ENCODE measurements at places on chromosomes 16 and 17.

- DNase-seq, result peak; percentile 20
Observed at GRCh38 chr16:10181196-10182162, 749 bp downstream of the GRIN2A start.

DNA sequence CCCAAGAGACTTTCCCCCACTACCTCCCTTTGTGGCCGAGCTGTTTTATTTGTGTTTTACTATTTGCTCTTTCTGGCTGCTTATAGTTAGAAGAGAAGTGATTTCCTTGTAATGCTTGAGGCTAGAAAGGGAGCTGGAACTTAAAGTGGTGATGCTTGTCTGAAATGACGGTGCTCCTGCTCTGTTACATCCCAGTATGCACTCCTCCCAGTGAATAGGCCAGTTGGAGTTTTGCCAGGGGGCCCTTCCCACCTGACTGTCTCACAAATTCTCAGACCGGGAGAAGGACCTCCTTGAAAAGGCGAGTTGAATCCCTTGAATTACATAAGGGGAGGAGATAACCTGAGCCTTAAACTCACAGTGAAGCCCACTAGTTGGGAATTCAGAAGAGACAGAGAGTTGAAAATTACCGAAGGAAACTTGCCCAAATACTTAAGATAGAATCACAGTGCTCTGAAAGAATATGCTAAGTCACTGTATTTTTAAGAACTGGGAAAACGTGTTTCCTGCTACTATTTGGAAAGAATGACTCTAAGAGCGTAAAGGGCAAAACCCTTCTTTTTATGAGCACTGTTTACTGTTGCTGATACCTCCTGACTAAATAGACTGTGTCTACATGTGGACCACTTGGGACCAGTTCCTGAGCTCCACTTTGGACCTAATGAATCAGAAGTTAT, 84.7 kb upstream of the CLEC3A start:
- no peak for DNase-seq

DNA sequence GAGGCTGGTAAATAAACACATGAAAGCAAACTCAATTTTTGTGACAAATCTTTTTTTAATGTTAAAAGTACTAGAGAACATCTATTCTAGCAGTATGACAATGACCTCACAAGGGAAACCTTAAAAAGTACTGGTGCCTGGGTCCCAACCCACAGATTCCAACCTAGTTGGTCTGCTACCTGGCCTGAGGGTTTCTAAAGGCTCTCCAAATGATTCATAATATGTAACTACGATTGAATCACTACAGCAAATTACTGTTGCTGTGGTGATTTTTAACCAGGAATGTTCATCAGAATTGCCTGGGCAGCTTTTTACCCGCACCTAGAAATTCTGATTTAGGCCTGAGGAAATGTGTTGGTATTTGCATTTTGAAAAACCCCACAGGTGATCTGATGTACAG, 26.1 kb downstream of the CDR2 start:
- DNase-seq, result peak; percentile 90

DNA sequence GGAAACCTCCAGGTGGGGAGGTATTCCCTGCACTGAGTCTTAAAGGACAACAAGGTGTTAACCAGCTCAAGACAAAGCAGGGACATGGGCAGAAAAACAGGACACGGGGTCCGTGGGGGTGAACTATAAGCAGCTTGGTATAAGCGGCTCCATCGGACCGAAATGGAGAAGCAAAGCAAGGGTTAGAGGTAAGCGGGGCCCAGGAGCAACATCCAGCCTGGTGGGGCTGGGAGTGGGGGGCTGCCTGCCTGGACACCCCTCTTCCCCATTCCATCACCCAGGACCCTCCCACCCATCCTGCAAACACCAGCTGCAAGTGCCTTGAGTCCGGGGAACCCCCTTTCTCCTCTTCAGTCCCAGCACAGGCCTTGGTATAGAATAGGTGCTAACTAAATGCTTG, 29.5 kb downstream of the MYH11 start:
- no peak for DNase-seq

DNA sequence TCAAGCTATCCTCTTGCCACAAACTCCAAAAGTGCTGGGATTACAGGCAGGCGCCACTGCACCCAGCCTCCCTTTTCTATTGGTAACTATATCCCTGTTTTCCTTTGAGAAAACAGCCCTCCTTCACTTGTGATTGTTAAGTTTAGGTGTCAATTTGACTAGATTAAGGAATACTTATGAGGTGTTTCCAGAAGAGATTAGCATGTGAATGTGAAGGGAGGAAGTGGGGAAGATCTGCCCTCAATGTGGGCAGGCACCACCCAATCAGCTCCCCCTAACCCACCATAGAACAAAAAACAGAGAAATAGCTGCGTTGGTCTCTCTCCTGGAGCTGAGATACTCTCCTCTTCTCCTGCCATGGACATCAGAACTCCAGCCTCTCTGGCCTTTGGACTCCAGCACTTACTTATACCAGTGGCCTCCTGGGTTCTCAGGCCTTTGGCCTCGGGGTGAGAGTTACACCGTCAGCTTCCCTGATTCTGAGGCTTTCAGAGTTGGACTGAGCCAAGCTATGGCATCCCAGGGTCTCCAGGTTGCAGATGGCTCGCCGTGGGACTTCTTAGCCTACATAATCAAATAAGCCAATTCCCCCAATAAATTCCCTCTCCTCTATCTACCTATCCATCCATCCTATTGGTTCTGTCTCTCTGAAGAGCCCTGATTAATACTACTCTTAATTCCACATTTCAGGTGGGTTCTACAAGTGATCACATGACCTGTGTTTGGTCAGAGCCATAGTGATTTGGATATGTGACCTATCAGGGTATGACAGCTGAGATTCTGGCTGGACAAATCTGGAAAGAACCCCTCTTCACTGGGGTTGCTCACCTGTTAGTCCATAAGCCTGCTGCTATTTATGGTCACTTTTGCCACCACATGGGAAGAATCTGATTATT, 12.0 kb upstream of the STAT3 start:
- no peak for DNase-seq

DNA sequence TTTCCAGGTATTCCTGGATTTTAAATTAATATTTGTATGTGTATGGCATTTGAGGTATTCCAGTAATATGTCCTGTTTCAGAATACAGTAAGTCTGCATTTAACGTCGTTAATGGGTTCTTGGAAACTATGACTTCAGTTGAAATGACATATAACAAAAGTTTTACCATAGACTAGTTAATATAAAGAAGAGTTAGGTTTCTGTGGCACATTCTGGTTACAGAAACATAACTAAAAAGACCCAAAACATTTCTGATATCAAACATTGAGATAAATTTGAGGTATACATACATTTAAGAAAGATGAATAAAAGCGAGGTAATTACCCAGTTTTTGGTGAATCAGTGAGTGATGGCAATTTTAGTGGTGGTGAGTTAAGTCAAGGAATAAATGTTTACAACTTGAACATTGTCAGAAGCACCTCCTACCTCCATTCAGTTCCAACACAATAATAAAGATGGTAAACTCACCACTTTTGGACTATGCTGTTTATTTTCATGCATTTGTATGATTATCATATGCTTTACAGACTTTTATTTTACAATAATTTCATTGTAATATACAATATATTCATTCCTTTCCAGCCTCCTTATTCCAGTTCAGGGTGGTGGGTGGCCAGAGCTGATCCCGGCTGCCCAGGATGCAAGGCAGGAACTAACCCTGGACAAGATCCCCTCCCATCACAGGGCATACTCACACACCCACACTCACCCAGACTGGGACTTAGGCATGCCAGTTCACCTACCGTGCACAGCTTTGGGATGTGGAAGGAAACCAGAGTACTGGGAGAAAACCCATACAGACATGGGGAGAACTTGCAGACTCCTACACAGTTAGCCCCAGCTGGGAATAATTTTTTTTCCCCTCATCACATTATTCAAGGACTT, 9.7 kb downstream of the LUC7L3 start:
- no peak for DNase-seq

DNA sequence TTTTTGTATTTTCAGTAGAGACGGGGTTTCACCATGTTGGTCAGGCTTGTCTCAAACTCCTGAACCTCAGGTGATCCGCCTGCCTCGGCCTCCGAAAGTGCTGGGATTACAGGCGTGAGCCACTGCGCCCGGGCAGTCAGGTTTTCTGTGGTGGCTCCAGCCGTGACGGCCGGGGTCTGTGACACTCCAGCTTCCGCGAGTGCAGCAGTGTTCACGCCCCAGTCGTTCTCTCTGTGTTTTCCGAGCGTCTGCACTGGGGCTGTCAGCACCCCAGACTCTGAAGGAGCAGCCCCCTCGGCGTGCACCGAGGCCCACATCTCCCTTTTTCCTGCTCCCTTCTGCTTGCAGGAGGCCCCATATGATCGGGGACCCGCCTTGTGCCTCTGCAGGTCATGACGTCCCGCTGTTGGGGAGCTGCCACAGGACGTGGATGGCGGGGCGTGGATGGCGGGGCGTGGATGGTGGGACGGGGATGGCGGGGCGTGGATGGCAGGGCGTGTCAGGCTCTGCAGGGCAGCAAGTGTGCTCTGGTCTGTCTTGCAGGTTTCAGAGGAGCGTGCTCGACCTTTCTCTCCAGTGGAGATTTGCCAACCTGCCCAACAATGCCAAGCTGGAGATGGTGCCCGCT, 5.7 kb downstream of the ASPSCR1 start:
- no peak for DNase-seq

DNA sequence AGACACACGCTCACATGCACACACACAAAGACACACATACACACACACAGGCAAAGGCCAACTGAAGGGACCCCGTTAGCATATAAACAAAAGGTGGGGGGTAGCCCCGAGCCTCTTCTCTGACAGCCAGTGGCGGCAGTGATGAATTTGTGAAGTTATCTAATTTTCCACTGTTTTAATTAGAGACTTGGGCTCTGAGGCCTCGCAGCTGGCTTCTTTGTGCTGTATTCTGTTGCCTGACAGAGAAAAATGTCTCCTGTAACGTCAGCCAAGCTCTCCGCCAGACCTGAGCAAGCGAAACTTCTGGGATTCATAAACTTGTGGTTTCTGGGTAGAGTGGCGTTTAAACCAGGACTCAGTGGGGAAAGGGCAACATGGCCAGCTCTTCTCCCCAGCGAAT, 113.9 kb upstream of the FOXF1 start:
- no peak for DNase-seq

DNA sequence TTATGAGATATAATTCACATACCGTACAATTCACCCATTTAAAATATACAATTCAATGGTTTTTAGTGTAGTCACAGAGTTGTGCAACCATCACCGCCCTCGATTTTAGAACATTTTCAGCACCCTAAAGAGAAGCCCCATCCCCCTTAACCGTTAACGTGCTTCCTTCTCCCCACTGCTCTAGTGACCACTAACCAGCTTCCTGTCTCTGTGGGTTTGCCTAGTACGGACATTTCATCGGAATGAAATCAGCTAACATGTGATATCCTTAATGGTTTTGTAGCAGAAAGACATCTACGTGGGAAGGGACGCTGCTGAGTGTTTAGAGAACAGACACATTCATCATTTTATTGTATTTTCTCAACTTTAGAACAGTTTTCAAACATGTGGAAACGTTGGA, 80.8 kb upstream of the HSBP1 start:
- DNase-seq, result no peak

- no peak for DNase-seq
Observed at GRCh38 chr17:80951121-80952090, 40.2 kb upstream of the CHMP6 start.
